Uterus (tissue), 4 donors: ENCODE measurements at places on chromosomes 11 and 22. TPM values are rescaled to one million over a fixed set of nuclear protein-coding genes. Genes with fewer than 3 reads are reported as not detected.

DNA sequence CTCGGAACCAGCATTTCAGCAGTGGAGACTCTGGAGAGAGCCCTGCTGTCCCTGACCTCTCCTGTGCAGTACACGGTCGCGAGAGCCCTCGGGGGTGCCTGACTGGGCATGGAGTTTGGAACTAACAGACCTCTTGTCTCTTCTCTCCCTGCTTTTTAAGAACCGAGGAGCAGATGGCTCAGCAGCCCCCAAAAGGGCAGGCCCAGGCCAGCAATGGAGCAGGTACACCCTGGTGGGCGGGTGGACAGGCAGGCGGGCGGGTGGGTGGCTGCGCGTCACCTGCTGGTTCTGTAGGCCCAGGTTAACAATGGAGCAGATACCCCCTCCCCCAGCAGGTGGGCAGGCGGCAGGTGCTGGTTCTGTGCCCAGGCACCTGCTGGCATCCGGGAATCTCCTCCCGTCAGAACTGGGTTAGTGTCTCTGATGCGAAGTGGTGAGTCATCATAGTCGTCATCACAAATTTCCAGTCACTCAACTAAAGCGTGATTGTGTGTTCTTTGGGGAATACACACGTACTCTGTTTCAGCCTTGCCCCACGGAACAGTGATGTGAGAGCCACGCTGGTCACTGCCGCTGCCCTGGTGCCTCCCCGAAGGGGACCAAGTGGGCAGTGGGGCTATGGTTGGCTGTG is 41.1 kb downstream of the GRAMD4 start:
- DNase-seq: no peak

GRCh38 chr11:132962041-132962440 is 570.3 kb downstream of the OPCML start:
- DNase-seq: no peak

GRCh38 chr11:1259561-1259960 is 36.7 kb downstream of the MUC5B start:
- no peak for DNase-seq

GRCh38 chr11:27471589-27472397 is 797 bp downstream of the LGR4 start:
- peak; percentile 28 for DNase-seq

DNA sequence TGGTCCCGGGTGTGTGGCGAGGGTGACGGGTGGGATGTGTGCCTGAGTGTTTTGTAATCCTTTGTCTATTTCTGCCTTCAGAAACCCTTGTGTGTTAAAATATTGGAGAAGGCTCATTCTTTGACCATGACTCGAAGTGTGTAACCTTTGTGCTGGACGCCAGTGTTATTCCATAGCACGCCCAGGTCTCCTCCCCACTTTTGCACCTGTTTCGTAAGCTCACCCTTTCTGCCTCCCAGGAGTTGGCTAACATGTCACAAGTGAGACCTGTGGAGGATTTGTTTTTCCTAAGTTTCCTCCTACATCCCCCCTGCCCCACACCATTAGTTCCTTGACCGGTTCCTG is 382 bp downstream of the C11orf54 start:
- no peak for DNase-seq

DNA sequence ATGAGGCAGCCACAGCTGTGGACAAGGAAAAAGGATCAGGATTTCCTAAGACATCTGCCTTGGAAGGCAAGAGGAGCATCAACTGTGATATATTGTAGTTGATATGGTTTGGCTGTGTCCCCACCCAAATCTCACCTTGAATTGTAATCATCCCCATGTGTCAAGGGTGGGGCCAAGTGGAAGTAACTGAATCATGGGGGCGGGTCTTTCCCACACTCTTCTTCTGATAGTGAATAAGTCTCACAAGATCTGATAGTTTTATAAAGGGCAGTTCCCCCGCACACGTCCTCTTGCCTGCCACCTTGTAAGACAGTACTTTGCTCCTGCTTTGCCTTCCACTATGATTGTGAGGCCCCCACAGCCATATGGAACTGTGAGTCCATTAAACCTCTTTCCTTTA is 10.2 kb downstream of the RIC8A start:
- no peak for DNase-seq

DNA sequence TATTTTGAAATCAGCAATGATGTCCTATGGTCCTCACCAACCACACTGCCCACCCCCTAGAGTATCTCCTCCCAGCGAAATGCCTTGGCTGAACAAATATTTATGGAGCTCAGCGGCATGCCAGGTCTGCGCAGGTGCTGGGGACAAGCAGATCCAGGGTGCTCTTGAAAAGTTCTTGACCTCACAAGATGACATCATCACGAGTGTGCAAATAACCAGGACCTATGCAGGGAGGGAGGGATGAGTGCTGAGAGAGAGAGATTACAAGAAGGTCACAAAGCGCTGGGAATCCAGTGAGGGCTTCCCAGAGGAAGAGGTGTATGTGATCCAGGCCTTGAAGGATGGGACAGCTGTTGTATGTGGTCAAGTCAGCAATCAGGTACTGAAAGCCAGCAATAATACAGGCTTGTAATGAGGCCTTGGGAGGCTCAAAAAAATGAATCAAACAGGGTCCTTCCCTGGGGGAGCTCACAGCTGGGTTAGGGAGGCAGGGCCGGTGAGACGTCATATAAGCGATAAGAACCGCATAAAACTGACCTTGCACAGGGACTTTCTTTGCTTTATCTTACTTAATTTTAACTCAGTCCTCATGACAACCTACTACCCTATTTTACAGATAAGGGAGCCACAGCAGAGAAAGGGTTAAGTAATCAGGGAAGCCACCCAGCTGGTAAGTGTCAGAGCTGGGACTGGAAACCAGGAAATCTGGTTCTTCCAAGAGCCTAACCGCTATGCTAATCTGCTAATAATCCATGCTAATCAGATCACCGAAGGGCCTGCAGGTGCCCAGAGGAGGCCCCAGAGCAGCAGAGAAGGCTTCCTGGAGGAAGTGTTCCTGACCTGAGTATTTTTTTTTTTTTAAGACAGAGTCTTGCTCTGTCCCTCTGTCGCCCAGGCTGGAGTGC is 8.2 kb downstream of the ARRB1 start:
- no peak for DNase-seq

GRCh38 chr11:129930296-129930695 is 34.9 kb upstream of the NFRKB start:
- no peak for DNase-seq

GRCh38 chr11:62553839-62554361 is 7.3 kb upstream of the AHNAK start:
- no peak for DNase-seq

DNA sequence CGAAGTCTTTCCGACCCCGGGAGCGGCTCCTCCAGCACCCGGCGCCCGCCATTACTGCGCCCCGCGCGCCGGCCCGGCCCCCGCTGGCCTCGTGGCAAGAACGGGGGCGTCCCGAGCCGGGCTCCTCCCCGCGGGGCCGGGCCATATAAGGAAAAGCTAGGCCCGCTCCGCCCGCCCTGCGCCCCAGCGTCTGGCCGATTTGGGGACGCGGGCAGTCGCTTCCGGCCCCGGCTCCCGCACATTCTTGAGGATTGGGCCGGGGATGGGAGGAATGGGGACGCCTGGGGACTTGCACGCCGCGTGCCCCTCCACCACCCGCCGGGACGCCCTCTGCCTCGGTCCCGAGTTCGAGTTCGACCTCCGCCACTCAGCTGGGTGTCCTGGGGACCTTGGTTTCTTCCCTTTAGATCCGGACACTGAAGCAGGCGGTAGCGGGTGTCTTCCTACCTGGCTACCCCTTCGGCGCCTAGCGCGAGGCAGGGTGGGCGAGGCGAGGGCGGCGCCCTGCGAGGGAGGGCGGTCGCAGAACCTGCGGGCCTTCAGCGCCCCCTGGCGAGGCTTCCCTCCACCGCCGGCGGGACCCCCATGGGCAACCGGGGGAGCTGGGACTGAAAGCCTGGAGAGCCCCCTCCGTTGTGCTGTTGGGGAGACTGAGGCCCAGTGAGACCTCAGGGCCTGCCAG is 3.8 kb downstream of the SMTN start:
- peak; percentile 91 for DNase-seq

GRCh38 chr11:120601536-120601935 is 90.0 kb downstream of the GRIK4 start:
- DNase-seq: no peak

- no peak for DNase-seq
Measured at GRCh38 chr11:108703916-108704315, 39.0 kb downstream of the DDX10 start.

GRCh38 chr11:132289590-132290256 is 919.3 kb downstream of the NTM start:
- no peak for DNase-seq

- no peak for DNase-seq
Measured at GRCh38 chr11:134216816-134217215, 7.0 kb downstream of the NCAPD3 start.

GRCh38 chr11:76597533-76598425 is 72.8 kb downstream of the LRRC32 start:
- no peak for DNase-seq

GRCh38 chr11:3177931-3178330 is 12.8 kb upstream of the OSBPL5 start:
- no peak for DNase-seq

DNA sequence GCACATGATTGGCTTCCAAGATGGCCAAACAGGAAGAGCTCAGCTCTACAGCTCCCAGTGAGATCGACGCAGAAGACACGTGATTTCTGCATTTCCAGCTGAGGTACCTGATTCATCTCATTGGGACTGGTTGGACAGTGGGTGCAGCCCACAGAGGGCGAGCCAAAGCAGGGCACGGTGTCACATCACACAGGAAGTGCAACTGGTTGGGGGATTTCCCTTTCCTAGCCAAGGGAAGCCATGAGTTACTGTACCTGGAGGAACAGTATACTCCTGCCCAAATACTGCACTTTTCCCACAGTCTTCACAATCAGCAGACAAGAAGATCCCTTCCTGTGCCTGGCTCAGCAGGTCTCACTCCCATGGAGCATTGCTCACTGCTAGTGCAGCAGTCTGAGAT is 131.2 kb downstream of the DLG2 start:
- no peak for DNase-seq

GRCh38 chr22:47023871-47024270 is 261.4 kb downstream of the TBC1D22A start:
- DNase-seq: no peak

- no peak for DNase-seq
Measured at GRCh38 chr11:68425866-68426380, 34.6 kb upstream of the PPP6R3 start.

Gene FAM180B
- 0.30 TPM for total RNA-seq

Gene TIMM8B
- 56.1 TPM for total RNA-seq

Gene SLC37A2
- 4.1 TPM for total RNA-seq

Gene HTR3A
- 0.14 TPM for total RNA-seq

Gene MS4A4A
- total RNA-seq: 11.1 TPM

Gene TCP11L1
- total RNA-seq: 25.9 TPM

Gene TMEM121B
- total RNA-seq: 0.49 TPM

Gene LUZP2
- total RNA-seq: not detected

Gene DGCR6
- not detected for total RNA-seq

Gene OR51B6
- total RNA-seq: not detected

Gene ARRB1
- 61.8 TPM for total RNA-seq

Gene FGF4
- not detected for total RNA-seq
